COLO829 (cell line): ENCODE measurements at places on chromosomes 7 and 10.

GRCh38 chr7:45191396-45191795 lies 33.8 kb downstream of the RAMP3 start:
- DNase-seq = peak; percentile 93

GRCh38 chr10:102546606-102547320 lies 43.0 kb downstream of the SUFU start:
- DNase-seq = no peak

- no peak for DNase-seq
These were observed 14.8 kb downstream of the KIF5B start for GRCh38 chr10:32041290-32042028.

DNA sequence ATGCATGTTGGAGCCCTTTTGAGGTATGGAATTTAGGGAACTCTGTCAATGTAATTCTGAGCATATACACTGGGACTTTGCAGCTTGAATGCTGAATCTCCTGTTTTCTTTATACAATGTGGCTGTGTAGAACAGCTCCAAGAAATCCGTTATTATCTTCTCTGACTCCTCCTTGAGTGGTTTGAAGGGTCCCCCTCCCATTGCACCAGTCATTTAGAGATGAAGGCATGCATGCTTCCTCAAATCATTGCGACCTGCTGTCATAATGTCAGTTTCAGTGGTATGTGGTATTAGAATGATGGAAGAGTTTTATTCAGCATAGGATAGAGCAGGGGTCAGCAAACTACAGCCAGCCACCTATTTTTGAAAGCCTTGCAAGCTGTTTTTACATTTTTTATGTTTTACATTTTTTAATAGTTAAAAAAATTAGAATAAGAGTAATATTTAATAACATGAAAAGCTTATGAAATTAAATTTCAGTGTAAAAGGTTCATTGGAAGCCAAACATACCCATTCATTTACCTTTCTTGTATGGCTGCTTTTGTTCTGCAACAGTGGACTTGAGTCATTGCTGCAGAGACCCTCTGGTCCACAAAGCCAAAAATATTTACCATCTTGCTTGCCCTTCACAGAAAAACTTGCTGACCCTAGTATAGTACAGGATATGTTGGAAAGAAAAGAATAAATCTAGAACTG lies 8.1 kb downstream of the STK17A start:
- no peak for DNase-seq

DNA sequence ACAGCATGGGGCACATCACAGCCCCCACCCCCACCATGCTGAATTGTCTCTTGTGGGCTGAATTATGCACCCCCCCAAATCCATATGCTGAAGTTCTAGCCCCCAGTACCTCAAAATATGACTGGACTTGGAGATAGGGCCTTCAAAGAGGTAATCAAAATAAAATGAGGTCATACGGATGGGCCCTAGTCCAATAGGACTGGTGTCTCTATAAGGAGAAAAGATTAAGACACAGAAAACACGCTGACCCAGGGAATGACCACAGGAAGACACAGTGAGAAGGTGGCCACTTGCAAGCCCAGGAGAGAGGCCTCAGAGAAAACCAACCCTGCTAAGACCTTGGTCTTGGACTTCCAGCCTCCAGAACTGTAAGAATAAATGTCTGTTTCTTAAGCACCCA lies 106.4 kb upstream of the ARID5B start:
- DNase-seq = no peak

DNA sequence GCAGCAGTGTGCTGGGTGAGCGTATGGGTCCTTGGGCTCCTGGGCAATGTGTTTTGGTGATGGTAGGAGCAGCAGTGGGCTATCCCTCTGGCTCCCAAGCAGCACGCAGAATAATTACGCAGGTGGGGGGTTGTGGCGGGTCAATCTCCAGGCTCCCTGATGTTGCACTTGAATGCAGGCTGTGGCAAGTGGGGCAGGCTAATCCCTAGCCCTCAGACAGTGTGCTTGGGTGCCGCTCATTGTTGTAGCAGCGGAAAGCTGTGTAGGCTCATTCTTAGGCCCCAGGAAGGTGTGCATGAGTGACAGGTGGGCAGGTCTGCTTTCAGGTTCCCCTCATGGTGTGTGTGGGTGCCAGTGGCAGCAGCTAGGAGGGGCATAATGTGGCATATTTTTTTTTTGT lies 44.1 kb downstream of the LOXL4 start:
- DNase-seq = no peak

DNA sequence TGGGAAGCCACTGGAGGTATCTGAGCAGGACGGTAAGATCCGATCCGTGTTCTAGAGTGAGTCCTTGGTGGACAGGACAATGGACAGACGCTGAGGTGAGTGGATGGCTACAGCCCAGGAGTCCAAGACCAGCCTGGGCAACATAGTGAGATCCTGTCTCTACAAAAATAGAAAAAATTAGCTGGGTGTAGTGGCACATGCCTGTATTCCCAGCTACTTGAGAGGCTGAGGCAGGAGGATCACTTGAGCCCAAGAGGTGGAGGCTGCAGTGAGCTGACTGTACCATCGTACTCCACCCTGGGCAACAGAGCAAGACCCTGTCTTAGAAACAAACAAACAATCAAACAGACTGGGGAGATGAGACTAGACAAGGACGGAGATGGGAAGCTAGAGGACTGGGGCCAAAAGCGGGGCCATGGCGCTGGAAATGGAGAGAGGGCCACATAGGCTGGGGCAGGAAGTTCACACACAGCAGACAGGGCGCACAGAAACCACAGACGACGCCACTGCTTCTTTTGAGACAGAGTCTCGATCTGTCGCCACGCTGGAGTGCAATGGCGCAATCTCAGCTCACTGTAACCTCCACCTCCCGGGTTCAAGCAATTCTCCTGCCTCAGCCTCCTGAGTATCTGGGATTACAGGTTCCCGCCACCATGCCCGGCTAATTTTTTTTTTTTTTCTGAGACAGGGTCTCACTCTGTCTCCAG lies 24.7 kb downstream of the DAGLB start:
- no peak for DNase-seq

DNA sequence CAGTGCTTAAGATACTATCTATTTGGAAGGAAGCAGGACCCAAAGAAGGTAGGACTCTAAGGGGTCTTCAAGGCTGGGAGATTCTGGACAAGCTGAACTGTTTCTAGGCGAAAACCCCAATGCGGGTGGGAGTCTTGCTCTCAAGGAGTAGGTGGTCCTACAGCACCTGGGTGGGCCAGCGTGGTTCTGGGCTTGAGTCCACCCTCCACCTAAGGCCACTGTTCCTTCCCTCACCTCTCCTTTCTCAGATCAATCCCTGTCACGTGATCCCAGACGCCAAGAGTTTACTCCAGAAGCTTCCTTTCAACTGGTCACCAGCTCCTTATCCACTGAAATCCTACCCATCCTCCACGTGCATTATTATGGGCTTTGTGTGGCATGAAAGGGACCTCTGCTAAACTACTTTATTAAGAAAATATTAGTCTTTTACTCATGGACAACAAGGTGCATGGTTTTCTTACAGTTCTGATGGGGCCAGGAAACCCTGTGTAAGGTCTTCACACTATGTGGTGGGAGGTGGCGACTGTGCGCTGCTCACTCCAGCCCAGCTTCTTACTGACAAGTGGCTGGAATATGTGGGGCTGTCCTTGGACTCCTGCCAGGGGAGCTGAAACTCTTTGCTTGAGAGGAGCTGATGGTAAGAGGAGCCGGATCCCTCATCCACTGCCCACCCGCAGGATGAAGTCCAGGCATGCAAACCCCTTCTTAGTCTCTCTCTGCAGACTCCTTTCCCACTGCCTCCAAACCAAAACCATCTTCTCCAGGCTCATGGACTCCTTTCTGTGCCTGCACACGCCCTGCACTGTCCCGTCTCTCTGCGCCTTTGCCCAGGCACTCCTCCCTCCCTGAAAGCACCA lies 1.6 kb downstream of the ZNF746 start:
- DNase-seq = no peak

- DNase-seq = no peak
These were observed 370.8 kb downstream of the CDC14C start for GRCh38 chr7:49295146-49295545.

DNA sequence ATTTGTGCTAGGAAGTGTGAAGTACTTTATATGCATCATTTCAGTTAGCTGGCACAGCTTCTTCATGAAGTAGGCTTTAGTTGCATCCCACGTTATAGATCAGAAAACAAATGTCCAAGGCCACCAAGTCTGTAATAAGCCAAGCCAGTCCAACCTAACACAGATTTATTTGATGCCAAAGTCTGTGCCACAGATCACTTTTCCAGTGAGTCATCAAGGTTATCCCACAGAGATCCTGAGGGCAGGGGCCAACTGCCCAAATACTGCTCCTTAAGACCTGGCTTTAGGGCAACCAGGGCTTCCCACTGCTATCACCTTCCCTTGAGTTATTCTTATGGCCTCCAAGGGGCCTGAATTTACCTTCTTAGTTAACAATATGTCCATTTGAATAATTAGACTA lies 1340.4 kb downstream of the XPNPEP1 start:
- no peak for DNase-seq

DNA sequence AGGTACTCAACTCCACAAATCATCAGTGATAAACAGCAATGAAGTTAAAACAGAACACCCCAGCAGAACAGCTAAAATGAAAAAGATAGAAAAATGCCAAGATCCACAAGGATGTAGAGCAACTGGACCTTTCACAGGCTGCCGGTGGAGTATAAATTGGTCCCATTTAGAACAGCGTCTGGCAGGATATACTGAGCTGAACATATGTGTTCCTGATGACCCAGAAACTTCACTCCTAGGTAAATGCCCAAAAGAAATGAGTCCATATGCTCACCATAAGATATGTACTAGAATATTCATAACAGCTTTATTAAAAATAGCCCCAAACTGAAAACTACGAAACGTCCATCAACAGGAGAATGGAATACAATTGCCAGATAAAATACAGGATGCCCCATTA lies 102.4 kb downstream of the OAT start:
- no peak for DNase-seq

GRCh38 chr10:49139028-49139845 lies 5.4 kb upstream of the FAM170B start:
- no peak for DNase-seq

GRCh38 chr7:142711196-142711595 lies 38.1 kb upstream of the PRSS1 start:
- DNase-seq = no peak

GRCh38 chr10:15558136-15558535 lies 161.6 kb downstream of the ITGA8 start:
- DNase-seq = no peak

- DNase-seq = no peak
These were observed 1.1 kb downstream of the SNX13 start for GRCh38 chr7:17939211-17939605.

DNA sequence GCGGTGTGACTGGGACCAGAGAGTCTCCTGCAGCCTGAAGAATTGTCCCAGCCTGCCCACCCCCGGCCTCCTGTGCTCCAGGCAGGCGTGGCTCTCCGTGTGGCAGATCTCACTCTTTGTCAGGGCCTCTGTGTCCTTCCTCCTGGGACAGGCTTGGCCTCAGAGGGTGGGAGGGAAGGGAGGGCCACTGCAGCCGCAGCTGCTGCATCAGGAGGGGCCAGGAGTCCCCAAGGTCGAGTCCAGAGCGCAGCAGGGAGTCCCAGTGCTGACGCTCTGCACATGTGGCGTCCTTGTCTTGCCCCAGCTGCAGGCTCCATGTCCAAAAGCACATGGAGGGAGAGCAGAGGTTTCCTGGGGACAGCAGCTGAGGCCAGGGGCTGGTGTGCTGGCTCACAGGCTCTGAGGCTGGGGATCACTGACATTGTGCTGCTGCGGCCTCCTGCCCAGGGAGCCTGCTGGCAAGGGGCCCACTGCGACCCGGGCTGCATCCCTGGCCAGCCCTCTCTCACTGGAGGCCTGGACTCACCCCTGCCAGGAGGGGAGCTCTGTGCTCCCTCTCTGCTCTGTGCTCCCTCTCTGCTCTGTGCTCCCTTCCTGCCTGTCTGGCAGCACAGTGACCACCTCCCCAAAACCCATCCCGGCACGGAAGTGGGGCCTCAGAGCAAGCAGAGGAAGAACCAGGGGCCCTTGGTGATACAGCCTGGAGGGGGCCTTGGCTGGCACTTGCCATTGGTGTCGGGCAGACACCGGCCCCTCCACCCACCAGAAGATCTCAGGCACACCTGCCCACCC lies 114.6 kb upstream of the RET start:
- DNase-seq = no peak

DNA sequence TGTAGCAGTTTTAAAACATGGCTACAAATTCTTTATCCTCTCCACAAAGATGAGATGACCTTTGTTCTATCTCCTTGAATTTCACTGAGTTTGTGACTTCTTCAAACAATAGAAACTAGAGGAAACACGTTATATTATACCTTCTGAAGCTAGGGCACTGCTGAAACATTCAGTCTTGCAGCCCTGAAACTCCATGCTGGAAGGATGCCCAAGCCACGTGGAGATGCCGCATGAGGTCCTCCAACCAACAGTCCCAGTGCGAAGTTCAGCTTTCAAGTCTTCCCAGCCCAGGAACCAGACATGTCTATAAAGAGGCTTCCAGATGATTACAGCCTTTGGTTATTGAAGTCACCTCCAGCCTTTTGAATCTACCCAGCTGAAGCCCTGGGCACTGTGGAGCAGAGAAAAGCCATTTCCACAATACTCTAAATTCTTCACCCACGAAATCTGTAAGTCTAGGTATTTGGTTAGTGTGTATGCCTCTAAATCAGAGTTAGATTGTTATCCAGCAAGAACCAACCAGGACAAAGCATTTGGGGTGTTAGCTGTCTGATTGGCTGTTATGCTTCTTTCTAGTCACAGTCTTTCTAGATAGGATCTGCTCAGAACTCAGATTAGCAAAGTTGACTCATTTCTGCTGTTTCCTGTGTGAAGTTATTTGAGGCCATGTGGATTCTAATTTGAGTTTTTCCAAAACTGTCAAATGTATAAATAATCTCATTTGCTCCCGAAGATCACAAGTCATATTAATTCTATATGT lies 186.5 kb upstream of the TMEM72 start:
- DNase-seq = no peak

DNA sequence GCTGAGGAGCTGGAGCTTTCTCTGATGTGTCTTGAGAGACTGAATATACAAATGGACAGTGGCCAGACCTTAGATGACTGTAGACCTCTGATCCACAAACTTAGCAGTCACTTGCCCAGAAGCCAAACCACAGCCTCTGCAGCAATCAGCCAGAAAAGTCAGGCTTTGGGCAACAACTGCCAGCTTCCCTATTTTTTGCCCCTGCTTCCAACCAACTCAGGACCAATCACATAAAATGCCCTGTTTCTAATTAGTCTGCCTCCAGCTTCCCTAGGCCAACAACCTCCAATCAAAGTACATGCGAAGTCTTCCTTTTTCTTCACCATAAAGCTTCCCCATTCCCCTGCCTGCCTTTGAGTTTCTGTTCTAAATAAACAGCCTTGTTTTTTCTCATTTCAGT lies 37.8 kb upstream of the CACUL1 start:
- DNase-seq = no peak
